ENCODE measurements at places on chromosomes 1 and 21.

GRCh38 chr1:222777463-222777862 lies 37.4 kb upstream of the DISP1 start:
- DNase-seq = no peak

GRCh38 chr1:41780916-41781315 lies 137.8 kb downstream of the HIVEP3 start:
- DNase-seq = no peak

GRCh38 chr1:183734543-183735036 lies 70.3 kb upstream of the RGL1 start:
- no peak for DNase-seq

DNA sequence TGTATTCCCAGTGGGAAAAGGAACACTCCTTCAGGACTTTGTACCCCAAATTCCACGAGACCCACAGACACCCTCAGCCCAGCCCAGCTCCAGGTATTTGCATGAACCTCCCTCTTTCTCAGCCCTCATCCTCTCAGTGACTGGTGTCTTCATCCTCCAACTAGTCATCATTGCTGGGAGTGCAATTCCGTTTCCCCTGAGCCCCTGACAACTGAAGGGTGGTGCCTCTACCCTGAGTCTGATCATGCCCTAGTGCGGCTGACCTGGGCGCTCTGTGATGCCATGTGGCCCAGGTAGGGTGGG lies 3.8 kb upstream of the ZNF692 start:
- no peak for DNase-seq

DNA sequence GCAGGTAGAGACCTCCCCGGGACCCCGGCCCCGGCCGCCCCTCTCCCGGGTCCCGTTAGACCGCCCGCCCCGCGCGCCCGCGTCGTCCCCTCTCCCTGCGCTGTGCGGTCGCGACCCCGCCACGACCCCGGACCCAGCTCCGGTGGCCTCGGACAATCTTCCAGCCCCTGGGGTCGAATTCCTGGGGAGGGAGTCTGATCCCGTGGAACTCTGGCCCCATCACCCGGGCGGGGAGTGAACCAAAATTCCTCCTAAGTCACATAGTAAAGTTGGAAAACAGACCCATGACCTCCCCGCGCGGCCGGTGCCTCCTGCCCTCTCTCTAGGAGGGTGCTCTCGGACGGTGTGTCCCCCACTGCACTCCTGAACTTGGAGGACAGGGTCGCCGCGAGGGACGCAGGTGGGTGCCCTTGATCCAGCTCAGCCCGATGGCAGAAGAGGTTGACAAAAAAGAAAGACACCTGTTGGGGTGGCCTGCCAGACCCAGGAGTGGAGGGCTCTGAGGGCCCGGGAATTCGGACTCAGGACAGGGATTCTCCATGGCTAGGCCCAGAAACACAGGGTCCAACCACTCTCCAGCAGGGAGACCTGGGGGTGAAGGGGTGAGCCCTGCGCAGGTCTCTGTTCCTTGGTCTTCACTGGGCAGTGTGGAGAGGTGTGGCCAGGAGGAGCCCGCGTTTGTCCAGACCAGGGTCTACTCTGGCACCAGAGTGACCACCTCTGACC lies 451 bp downstream of the ADAMTSL4 start:
- no peak for DNase-seq

DNA sequence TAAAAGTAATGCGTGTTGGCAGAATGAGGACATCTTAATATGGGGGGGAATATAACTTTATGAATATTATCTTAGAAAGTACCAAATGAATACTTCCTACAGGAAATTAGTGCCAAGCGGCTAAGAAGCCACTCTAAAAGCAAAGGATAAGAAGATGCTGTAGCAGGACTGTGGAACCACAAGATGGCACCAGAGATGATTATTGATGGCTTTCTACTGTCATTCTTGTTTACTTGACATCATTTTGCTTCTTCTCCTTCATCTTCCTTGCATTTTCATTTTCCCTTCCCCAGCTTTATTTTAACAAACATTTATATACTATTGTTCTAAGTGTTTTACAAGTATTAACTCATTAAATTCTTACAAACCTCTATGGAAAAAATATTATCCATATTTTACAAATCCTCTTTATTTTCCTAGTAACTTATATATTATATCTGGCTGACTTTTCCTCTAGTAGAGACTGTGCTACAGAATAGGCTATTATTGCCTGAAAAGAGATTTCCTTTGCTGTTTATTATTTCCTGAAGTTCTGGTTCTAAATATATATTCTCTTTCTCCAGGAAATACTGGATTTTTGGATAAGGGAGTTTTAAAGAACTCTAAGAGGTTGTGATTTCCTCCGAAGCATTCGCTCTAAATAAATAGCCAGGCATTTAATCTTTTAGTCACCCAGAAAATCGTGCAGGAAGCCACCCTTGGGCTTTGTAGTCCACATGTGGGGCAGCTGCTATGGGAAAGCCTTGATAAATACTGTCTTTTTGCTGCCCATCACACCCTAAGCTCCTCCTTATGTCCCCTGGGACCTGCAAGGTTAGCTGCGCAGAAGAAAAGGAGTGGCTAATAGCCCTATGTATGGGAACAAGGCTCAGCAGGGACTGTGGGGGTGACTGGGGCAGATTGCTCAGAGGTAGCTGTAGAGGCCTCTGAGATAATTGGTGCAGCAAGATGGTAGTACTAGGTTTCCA lies 69.8 kb downstream of the TPR start:
- DNase-seq = peak; percentile 15

DNA sequence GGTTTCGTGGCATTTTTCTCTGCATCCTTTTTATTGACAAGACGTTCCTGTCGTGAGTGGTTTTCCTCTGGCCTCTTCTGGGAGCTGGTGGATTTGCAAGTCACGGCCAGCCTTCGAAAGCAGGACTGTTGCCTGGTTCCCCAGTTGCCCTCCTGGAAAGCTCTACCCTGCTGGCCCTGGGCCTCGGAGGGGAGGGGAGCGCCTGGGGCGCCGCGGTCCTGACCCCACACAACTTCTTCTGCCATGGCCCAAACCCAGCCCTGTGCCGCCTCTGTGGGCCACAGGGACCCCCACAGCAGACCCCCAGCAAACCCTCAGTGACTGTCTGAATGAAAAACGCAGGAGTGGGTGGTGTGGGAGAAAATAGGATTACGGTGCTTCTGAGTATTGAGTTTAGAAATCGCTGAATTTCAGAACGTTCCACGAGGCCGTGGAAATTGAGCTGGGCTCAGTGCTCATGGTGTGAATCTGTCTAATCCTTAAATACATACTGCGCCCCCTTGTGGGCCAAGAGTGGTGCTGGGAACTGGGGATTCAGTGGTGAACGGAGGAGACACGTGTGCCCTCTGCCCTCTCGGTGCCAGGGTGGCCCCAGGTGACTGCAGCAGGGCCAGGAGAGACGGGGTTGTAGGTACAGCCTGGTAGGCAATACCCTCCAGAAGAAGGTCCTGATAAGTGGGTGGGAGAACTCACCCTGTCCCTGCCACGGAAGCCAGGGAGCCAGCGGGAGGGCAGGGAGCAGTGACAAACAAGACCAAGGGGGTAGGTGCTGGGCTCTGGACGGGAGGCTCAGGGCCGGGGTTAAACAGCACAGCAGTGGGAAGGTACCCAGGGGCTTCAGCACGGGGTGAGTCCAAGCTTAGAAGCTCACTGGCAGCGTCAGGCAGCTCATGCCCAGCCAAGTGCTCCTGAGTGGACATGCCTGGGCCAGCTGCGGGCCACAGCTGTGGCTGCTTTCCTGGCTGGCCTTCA lies 101.2 kb upstream of the COL6A1 start:
- peak; percentile 73 for DNase-seq

GRCh38 chr1:160646711-160647328 lies at the start of gene SLAMF1:
SLAMF1 (minus strand) TSS chr1:160647044; CDS start chr1:160646945, 99 bp downstream.
- peak; percentile 64 for DNase-seq

GRCh38 chr1:228110556-228110955 lies 1.5 kb upstream of the MRPL55 start:
- no peak for DNase-seq

- DNase-seq = no peak
Measured at GRCh38 chr1:94039871-94040569, 80.9 kb downstream of the ABCA4 start.

- DNase-seq = no peak
Measured at GRCh38 chr1:230112782-230113181, 45.7 kb downstream of the GALNT2 start.

- no peak for DNase-seq
Measured at GRCh38 chr1:245418077-245418476, 263.3 kb downstream of the KIF26B start.

- no peak for DNase-seq
Measured at GRCh38 chr1:209064850-209065706, 518.4 kb upstream of the CAMK1G start.

DNA sequence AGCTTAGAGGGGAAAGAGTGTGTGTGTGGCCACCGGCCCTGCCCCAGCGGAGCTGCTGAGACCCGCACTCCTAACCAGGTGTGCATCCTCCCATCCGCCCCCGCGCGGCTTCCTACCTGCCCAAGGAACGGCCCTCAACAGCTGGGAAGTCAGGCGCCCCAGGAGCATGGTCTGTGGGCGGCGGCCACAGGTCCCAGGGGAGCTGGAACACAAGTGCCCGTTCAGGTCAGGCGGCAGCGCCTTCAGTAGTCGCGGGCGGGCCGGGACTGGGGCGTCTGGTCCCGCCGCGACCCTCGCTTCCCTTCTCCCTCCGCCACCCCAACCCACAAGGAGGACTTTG lies 448 bp downstream of the AURKAIP1 start:
- no peak for DNase-seq
